Germinal center (tissue), 1 donor: ENCODE measurements at places on chromosomes 5 and 9.

DNA sequence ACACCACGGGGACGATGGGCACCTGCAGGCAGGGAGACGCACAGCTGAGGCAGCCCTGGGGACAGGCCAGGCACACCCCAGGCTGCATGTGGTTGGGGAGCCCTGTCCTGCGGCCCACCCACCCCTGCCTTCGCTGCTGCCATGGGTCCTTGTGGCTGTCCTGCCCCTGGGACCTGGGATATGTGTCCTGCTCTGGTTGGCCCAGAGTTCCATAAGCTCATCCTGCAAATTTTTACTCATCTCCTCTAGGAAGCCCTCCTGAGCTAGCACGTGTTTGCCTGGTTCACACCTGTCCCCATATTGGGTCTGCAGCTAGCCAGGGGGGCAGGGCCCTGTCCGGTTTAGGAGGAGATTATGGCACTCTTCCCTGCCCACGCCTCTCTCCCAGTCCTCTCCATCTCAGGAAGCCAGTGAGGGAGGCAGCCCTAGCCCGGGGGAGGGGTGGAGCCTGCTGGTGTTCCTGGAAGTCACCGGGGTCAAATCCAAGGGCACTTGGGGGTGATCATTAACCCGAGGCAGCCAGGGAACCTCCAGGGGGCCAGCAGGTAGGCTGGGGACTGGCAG is 12.2 kb downstream of the EGFL7 start:
- no peak for DNase-seq

DNA sequence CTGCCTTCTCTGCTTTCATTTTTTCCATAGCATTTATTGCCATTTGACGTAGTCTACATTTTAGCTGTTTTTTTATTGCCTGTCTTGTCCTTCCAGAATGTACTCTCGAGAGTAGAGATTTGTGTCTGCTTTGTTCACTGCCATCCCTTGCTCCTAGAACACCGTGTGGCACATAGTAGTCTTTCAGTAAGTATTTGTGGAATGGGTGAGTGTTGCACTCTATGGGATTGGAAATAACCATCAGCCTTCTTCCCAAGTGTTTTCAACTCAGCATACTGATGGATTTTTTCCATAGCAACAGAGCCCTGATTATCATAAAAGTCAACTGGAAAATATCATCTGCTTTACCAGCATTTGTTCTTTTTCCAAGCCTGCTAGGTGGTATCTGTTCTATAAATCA is 462.6 kb downstream of the ENC1 start:
- no peak for DNase-seq

DNA sequence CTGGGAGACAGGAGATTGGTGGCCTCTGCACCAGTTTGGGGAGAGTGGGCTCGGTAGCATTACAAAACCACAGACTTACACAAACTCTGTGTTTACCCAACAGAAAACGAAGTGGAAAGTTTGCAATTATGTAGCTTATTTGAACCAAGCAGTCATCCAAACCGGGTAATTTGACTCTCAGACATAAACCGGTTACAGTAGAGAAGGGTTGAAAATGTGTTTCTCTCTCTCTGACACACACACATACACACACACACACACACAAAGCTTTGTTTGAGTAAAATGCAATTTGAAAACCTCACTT is 97.1 kb upstream of the ZNF608 start:
- no peak for DNase-seq

GRCh38 chr9:90665072-90665471 is 22.4 kb upstream of the DIRAS2 start:
- DNase-seq: peak; percentile 10

- no peak for DNase-seq
Measured at GRCh38 chr9:26863074-26863473, 29.5 kb downstream of the CAAP1 start.

DNA sequence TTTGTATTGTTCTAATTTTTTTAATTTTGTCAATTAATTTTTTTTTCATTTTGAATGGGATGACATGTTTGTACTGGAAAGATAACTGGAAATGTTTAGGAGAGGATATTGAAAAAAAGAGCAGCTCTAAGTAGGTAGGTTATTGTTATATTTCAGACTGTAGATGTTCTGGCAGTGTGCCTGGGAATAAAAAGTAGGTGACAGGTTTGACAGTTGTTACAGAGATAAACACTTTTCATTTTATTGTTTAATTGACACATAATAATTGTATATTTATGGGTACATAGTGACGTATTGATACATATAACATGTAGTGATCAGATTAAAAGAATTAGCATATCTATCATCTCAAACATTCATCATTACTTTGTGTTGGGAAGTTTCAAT is 279.1 kb downstream of the ARRDC3 start:
- DNase-seq: no peak

- DNase-seq: no peak
Measured at GRCh38 chr9:8374471-8374870, 574.9 kb upstream of the DMAC1 start.

DNA sequence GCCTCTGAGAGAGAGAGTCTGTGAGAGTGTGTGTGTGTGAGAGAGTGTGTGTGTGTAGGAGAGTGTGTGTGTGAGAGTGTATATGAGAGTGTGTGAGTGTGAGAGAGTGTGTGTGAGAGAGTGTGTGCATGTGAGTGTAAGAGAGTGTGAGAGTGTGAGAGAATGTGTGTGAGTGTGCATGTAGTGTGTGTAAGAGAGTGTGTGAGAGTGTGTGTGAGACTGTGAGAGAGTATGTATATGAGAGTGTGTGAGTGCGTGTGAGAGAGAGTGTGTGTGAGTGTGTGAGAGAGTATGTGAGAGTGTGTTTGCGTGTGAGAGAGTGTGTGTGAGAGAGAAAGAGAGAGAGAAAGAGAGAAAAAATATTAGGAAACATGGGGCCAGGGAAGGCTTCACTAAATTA is 588.3 kb upstream of the SGCD start:
- no peak for DNase-seq

- DNase-seq: no peak
Measured at GRCh38 chr9:33718987-33719386, 76.4 kb upstream of the PRSS3 start.

DNA sequence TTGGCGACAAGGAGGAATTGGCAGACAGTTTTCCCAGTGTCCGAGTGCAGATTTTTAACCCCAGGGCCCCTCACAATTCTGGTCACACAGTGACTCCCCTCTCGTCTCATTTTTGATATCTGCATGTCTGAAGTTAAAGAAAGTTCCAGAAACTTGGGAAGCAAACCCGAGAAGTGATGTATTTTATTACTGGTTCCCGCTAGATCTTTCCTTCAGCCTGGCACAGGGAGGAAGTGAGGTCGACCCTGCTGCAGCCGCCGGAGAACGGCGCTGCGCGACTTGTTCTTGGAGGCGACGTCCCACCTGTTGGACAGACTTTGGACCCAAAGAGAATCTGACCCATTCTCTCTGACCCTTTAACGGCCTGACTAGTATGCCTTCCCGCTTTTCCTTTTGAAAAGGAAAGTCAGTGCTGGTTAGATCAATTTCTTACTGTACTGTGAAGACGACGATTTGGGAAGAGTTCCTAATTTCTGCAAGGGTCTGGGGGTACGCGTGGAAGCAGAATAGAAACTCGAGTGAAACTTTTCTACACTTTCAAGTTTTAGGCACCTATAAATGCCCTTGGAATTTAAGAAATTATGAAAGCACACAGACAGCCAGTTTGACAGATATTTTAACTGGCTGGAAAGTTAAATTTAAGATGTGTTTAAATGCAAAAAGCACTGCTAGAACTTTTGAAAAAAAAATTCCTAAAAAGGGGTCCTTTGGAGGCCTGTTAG is 744 bp downstream of the OTULIN start:
- no peak for DNase-seq

- DNase-seq: no peak
Measured at GRCh38 chr9:120369608-120370220, 210.3 kb downstream of the CDK5RAP2 start.

DNA sequence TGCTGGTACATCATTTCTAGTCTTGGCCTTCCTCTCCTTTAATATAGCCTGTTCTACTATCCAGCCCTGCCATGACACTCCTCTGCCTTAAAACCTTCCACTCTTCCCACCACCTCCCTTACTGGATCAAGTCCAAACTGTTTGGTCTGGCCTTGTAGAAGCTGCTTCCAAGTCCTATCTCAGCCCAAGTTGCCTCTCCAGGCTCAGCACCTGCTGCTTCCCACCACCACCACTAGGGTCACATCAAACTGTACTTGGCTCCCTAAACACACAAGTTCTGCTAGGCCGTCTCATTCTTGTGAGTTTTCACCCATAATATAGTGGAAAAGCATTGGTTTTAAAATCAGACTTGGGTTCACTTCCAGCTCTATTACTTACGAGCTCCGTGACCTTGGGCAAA is 1.4 kb downstream of the NDUFA8 start:
- DNase-seq: peak; percentile 53

GRCh38 chr5:111792471-111793058 is 35.6 kb upstream of the NREP start:
- no peak for DNase-seq

DNA sequence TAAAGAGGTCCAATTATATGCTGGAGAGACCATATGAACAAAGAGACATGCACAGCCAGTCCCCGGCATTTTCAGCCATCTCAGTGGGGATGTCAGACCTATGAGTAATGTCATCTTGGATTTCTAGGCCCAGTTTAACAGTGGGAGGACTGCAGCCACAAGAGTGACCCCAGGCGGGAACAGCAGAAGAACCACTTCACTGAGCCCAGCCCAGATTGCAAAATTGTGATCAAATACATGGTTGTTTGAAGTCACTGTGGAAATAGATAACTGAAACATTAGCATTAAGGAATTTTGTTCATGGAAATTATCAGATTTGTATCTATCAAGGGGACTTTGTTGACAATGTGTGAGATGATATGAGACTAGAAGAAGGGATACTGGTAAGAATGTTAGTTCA is 42.1 kb upstream of the C9orf57 start:
- DNase-seq: no peak

DNA sequence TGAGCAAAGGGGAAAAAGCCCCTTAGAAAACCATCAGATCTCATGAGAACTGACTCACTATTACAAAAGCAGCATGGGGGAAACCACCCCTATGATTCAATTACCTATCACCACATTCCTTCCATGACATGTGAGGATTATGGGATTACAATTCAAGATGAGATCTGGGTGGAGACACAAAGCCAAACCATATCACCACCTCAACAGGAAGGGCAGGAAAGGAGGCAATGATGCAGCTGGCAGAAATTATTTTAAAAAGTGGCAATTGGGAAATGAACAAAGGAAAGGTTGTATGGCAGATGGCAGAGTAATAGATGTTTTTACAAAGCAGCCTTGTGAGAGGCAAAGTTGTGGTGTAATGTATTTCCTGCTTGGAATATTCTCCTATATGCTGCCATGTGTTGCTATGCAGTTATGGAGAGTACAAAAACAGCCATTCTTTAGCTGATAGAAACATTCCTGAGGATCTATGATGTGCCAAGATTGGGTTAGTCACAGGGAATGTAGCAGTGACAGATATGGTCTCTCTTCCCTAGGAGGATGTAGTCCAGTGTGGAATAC is 138.8 kb downstream of the SMC2 start:
- DNase-seq: no peak

DNA sequence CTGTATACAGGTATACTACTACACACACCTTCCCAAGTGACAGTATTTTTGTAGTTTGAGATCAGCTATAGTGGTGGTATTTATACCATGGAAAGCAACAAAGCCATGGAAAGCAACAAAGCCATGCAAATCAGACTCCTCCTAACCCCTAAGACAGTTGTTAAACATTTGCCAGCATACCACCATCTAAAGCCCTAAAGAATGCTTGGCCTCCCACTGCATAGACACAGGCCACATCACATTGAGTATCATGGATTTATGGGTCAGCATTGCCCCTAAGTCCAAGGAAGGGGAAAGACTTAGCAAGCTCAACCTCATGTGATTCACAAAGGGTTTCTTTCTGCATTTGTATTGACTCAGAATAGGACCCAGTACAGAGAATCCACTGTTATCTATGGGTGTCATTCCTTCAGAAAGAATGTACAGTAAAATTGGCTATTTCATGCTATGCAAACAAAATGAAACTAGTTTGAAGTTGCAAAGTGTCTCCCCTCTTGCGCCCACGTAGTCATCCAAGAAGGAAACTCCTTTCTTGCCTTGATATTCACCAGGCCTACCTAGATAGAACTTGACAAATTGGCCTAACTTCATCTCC is 70.4 kb upstream of the IQGAP2 start:
- no peak for DNase-seq

GRCh38 chr5:74424162-74424868 is 216.2 kb downstream of the ENC1 start:
- DNase-seq: no peak

GRCh38 chr9:133830310-133830709 is 92.2 kb upstream of the SARDH start:
- DNase-seq: no peak

GRCh38 chr5:36576721-36577120 is 29.7 kb upstream of the SLC1A3 start:
- no peak for DNase-seq

DNA sequence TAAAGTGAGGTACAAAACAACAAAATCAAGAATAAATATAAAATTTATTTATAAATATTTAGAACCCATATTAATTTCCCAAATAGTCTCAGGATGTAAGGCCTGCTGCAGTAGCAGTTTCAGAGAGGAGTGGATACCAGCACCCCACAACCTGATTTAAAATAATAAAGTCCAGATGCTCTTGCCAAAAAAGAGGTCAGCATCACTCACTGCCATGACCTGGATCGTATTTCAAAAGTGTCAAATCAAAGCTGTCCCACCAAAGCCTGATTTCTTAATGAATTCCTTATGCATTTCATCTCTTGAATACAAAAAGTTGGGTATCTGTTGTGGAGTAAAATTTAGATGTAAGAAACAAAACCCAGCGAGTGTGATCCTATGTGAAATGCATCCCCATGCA is 58.0 kb upstream of the ROR2 start:
- no peak for DNase-seq

- DNase-seq: peak; percentile 97
Measured at GRCh38 chr9:125189361-125190289, at the start of gene PPP6C. TSS of gene PPP6C (minus strand) at chr9:125189803. CDS start at chr9:125189718, 85 bp downstream.

DNA sequence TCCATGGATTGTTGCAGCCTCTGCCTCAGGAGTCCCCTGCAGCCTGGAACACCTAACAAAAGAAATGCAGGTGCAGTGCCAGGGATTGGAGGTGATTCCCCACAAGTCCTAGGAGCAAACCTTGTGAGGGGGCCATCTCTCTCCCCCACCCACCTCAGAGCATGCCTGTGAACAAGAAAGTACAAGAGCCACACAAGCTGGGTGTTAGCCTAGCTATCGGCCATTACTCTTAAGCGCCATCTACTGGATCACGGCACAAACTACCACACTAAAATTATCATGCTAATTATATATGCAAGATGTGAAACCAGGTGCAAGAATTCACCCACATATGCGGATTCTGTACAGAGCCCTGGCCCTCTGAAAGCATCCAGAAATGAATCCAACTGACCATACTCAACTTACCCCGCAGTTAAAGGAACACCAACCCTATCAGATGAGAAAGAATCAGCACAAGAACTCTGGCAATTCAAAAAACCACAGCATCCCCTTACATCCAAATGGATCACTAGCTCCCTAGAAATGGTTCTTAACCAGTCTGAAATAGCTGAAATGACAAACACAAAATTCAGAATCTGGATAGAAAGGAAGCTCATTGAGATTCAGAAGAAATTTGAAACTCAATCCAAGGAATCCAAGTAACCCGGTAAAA is 16.5 kb upstream of the PRSS3 start:
- DNase-seq: peak; percentile 78

GRCh38 chr5:93580063-93580926 is 724 bp downstream of the NR2F1-AS1 start:
- DNase-seq: no peak
